ENCODE measurements at places on chromosomes 3 and 15.

GRCh38 chr3:126130981-126131745 lies 47.2 kb upstream of the SLC41A3 start:
- no peak for DNase-seq

GRCh38 chr3:128330214-128330842 lies 136.4 kb downstream of the DNAJB8 start:
- DNase-seq = no peak

GRCh38 chr3:66661628-66662027 lies 160.8 kb upstream of the LRIG1 start:
- DNase-seq = no peak

GRCh38 chr15:98799461-98800390 lies 151.4 kb downstream of the IGF1R start:
- DNase-seq = no peak

GRCh38 chr15:87576486-87577176 lies 679.9 kb downstream of the NTRK3 start:
- no peak for DNase-seq

DNA sequence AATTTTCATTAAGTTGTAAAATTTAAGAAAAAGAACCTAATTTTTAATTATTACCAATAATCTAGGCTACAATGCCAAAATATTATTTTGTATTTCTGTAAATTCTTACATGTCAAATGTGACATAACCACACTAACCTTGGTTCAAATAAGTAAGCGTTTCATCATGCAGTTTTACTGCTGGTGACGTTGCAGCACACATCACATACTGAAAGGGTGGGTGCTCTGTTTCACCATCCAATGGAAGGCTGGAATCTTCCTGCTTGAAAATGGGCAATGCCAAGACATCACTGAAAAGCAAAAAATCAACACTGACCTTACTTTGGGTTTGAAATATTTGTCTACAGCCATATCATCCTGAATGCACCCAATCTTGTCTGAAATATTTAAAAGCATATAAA lies 14.8 kb downstream of the UBP1 start:
- DNase-seq = no peak

- no peak for DNase-seq
Measured at GRCh38 chr3:153443961-153444360, 281.9 kb downstream of the RAP2B start.

DNA sequence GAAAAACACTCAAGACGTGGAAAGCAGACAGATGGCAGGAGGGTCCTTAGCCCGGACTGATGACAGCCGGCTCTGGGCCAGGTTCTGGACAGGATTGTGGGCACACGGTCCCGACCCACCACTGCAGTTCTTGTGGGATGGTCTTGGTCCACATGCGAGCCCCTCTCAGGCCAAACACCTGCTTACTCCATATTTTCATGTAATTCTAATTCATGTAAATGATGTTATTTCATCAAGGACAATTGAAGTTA lies 32.6 kb downstream of the TM2D3 start:
- DNase-seq = no peak

DNA sequence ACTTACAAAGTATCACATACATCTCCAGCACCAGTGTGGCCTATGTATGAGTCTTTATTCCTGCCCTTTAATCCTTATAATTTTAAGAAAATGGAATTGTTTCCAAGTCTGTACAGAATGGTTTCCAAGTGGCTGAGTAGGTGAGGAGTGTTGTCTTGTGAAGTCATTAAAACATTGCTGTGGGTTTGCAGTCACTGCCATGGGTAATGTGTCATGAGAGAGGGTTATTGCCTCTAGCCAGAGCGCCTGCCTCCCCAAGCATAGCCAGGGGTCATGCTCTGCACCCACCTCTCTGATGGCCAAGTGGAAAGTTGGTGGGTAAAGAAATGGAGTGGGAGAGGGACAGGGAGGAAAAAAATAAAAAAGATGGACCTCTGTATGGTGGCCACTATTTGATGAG lies 25.3 kb downstream of the TRAK1 start:
- DNase-seq = no peak
